ENCODE measurements at places on chromosomes 5 and 9. TPM values are rescaled to one million over a fixed set of nuclear protein-coding genes. Genes with fewer than 3 reads are reported as not detected.
A peak's percentile ranks its signal among the peaks of the same experiment; 100 is the strongest.

STING1 gene
- total RNA-seq = 6.7 TPM

MRRF gene
- 11.9 TPM for total RNA-seq

PCDHGA2 gene
- total RNA-seq = 2.9 TPM

AQP7 gene
- 29.7 TPM for total RNA-seq

PCDHGA10 gene
- total RNA-seq = 5.4 TPM

TMEM215 gene
- total RNA-seq = not detected

C1QTNF3 gene
- 8.3 TPM for total RNA-seq

HDAC3 gene
- 63.8 TPM for total RNA-seq

NEURL1B gene
- 9.9 TPM for total RNA-seq

DNA sequence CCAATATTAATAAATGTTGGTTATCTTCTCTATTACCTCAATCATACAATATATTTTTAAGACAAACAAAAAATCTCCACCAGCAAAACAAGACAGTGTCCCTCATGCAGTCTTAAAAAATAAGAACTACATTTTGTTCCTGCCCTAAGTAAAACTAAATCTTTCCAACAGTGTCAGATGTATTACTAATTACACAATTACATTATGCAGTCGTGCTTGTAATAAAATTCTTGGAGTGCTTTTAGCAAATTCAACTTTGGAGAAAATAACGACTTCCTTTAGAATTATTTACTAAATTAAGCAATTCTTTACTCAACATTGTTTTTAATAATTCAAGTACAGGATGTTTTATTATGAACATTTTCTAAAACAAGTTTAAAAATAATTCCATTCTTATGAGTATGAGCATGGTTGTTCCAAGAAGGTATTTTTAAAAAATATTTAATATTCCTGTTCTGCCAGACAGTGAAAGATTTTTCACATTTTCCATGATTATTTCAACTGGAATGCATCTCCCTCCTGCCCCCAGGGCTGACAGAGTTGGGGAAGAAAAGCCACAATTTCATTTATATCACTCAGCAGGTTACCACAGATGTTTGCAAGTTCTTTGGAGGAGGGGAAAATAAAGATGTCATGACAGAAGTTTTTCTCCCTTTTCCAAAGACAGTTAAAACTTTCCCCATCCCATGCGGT, 137.9 kb downstream of the FAM114A2 start:
- H3K4me3 ChIP-seq = no peak overlapping the region
- no peaks in the 10 kb centered on the region for H3K4me1 ChIP-seq
- DNase-seq = no peak

DNA sequence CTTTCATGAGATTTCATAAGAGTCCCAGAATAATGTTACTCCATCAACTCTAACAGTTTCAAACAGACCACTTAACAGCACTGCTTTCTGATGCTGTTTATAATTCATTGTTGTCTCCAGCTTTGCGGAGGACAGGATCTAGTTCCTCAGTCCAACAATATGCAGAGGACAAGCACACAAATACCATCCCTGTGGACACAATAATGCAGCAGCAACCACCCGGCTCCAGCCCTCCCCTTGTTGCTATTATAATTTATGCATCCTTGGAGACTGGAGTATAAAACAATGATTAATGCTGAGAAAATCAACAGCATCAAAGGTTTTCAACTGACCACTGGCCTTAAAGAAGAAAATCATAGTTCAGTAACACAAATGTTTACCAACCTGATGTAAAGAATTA, 108.3 kb downstream of the DENND1A start:
- no peaks in the 10 kb centered on the region for H3K27me3 ChIP-seq
- H3K27ac ChIP-seq = no peak overlapping the region
- DNase-seq = no peak
- H3K36me3 ChIP-seq = no peaks in the 10 kb centered on the region
- H3K4me3 ChIP-seq = no peak overlapping the region

DNA sequence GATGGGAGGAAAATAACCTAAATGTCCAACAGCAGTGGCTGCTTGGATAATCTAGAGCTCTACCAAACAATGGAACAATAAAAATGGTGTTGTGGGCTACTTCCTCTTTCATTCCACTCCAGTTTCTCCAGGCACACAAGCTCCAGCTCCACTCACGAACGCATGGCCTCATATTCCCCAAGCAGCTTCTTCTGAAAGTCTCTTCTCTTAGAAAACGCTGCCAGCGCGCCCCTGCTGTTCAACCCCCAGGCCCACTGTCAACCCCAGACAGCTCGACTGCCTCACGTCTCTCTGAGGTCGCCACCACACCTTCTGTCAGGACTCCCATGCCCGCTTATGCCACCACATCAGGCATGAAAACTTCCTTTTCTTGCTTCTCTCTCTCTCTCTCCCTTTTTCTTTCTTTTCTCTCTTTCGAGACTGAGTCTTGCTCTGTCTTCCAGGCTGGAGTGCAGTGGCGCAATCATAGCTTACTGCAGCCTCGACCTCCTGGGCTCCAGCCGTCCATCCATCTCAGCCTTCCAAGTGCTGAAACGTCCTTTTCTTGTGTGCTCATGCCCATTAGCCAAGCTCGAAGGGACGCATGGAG, 16.2 kb downstream of the OR2V2 start:
- no peak overlapping the region for H3K27ac ChIP-seq
- H3K36me3 ChIP-seq = no peaks in the 10 kb centered on the region
- H3K27me3 ChIP-seq = no peaks in the 10 kb centered on the region
- H3K4me3 ChIP-seq = no peak overlapping the region

DNA sequence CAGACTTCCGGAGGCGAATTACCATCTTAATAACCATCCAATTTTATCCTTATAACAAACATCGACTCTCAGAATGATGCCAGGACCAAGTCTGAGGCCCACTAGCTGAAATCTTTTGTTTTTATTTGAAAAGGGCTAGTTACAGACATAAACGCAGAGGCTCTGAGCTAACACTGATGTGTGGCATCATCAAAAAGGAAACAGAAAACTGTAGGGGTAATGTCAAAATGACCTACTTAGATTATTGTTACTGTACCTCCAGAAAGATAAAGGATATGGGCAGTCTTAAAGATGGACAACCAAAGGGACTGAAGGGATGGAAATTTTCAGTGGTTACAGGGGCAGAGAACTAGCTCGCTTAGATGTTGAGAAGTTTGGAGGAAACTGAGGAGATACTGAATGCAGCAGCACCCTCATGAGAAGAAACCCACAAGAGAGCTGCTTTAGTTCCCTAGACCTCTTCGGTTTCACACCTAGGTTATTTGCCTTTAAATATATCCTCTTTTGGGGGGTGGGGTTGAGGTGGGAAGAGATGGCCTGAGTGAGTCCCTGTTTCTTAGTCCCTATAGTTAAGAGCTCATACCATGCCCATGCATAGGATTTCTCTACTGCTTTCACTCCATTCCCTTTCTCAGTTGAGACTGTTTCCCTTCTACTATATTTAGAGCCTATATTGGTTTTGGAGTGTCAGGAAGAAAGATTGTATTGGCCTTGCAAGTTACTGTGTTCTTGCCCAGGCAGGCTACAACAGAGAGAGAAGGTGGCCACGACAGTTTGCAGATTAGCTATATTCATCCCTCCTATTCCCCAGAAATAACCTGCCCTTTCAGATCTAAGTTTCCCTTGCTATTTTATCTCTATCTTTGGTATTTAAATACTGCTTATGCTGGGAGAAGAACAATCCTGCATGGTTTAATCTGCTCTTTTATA, 320.4 kb upstream of the EFNA5 start:
- H3K36me3 ChIP-seq = no peaks in the 10 kb centered on the region
- no peak overlapping the region for H3K27ac ChIP-seq
- no peaks in the 10 kb centered on the region for H3K4me1 ChIP-seq
- no peak overlapping the region for H3K4me3 ChIP-seq
- DNase-seq = no peak

DNA sequence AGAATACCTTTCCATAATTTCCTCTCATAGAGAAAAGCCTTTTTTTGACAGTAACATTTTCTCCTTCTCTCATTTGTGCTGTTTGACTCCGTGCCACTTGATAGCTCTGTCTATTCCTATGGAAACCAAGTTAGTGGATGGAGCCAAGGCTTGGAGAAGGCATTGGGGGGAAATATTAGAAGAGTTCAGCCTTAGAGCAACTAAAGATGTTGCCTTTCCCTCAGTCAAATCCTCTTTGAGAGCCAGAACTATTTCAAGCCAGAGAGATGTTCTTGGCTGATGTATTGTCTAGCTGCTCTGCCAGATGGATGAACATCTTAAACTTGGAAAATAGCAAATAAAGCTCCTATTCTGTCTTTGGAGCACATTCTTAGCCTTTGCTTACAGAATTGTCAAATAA, 112.4 kb downstream of the INVS start:
- H3K4me3 ChIP-seq = no peak overlapping the region
- no peaks in the 10 kb centered on the region for H3K27me3 ChIP-seq
- H3K27ac ChIP-seq = no peak overlapping the region
- no peak for DNase-seq

GRCh38 chr9:127569886-127570401, 42.1 kb upstream of the STXBP1 start:
- no peaks in the 10 kb centered on the region for H3K27me3 ChIP-seq
- no peak overlapping the region for H3K4me3 ChIP-seq
- peak overlapping the region; percentile 100 for H3K27ac ChIP-seq
- H3K36me3 ChIP-seq = no peaks in the 10 kb centered on the region

- H3K4me3 ChIP-seq = no peak overlapping the region
- no peaks in the 10 kb centered on the region for H3K27me3 ChIP-seq
- H3K27ac ChIP-seq = peak overlapping the region; percentile 46
- DNase-seq = no peak
- H3K4me1 ChIP-seq = peaks cover 76% of the 10 kb centered on the region
These were observed 43.9 kb downstream of the SH3RF2 start for GRCh38 chr5:145980259-145980658.

- no peak for DNase-seq
- H3K4me3 ChIP-seq = no peak overlapping the region
- H3K27ac ChIP-seq = no peak overlapping the region
- H3K27me3 ChIP-seq = no peaks in the 10 kb centered on the region
- no peaks in the 10 kb centered on the region for H3K36me3 ChIP-seq
These were observed 498.1 kb upstream of the ZNF608 start for GRCh38 chr5:125244531-125244930.

DNA sequence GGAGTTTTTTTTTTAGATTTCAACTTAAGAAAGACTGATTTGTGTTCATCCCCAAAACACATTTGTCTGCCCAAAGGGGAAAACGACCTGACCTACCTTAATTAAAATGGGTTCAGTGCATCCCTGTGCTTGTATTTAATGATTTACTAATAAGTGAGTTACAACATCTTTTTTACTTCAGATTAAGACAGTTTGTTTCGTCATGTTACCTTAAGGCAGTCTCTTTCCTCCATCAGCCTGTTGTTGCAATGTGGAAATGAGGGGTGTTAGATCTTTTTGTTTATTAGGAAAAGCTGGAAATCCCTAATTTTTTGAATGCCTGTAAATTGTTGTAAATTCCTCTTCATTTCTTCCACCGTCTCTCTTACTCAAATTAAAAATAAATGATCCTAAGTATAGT, 177.5 kb downstream of the GDNF start:
- no peaks in the 10 kb centered on the region for H3K27me3 ChIP-seq
- DNase-seq = no peak
- no peak overlapping the region for H3K27ac ChIP-seq

DNA sequence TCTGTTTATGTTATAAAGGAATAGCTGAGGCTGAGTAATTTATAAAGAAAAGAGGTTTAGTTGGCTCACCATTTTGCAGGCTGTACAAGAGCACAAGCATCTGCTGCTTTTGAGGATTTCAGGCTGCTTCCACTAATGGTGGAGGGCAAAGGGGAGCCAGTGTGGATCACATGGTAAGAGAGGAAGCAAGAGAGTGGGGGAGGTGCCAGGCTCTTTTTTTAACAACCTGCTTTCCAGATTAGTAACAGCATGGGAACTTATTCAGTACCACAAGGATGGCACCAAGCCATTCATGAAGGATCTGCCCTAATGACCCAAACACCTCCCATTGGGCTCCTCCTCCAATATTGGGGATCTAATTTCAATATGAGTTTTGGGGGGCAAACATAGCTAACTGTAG, 40.4 kb downstream of the CCL28 start:
- no peak overlapping the region for H3K4me3 ChIP-seq
- no peaks in the 10 kb centered on the region for H3K36me3 ChIP-seq
- H3K4me1 ChIP-seq = no peaks in the 10 kb centered on the region
- no peak for DNase-seq
- H3K27me3 ChIP-seq = no peaks in the 10 kb centered on the region

DNA sequence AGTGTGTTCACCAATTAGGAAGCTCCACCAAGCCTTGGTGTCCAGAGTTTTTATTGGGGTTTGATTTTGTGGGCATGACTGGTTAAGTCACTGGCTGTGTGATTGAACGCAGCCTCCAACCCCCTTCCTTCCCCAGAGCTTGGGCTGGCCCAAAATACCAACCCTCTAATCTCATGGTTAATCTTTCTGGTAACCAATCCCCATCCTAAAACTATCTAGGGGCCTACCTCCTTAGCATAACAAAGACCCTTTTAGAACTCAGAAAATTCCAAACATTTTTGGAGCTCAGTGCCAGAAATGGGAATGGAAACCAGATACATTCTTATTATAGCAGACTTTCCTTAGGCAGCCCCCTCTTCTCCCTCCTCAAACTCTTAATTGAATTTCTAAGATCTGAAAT, 35.9 kb upstream of the HRH2 start:
- DNase-seq = no peak
- no peaks in the 10 kb centered on the region for H3K36me3 ChIP-seq
- H3K4me3 ChIP-seq = no peak overlapping the region
- no peak overlapping the region for H3K27ac ChIP-seq

GRCh38 chr9:98019098-98019497, 36.0 kb downstream of the ANP32B start:
- no peak for DNase-seq
- no peak overlapping the region for H3K27ac ChIP-seq
- no peak overlapping the region for H3K4me3 ChIP-seq
- H3K4me1 ChIP-seq = no peaks in the 10 kb centered on the region
- H3K36me3 ChIP-seq = peaks cover 23% of the 10 kb centered on the region

DNA sequence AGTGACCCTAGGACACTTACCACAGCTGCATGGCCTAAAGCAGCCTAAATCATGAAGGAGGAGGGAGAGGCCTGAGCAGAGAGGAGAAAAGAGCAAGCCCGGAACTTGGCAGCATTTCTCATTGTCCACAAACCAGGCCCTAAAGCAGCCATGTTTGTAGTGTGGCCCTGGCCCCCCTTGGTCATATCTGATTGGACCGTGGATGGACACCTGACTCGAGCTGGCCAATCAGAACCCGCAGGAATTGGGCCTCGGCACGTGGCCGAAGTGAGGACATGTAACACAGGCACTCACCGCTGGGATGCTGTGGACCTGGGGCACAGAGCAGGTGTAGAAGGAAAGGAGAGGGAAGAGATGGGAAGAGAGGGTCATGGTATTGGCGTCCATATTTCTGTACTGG, 56.9 kb downstream of the ASS1 start:
- no peak for DNase-seq
- H3K36me3 ChIP-seq = no peaks in the 10 kb centered on the region
- no peak overlapping the region for H3K27ac ChIP-seq
- peaks cover 11% of the 10 kb centered on the region for H3K4me1 ChIP-seq
- H3K27me3 ChIP-seq = no peaks in the 10 kb centered on the region
- no peak overlapping the region for H3K4me3 ChIP-seq

GRCh38 chr9:34331196-34331595, 1.8 kb downstream of the NUDT2 start:
- no peak for DNase-seq
- H3K27me3 ChIP-seq = no peaks in the 10 kb centered on the region
- H3K36me3 ChIP-seq = no peaks in the 10 kb centered on the region
- no peak overlapping the region for H3K27ac ChIP-seq
